ENCODE measurements at places on chromosomes 3 and 15.

DNA sequence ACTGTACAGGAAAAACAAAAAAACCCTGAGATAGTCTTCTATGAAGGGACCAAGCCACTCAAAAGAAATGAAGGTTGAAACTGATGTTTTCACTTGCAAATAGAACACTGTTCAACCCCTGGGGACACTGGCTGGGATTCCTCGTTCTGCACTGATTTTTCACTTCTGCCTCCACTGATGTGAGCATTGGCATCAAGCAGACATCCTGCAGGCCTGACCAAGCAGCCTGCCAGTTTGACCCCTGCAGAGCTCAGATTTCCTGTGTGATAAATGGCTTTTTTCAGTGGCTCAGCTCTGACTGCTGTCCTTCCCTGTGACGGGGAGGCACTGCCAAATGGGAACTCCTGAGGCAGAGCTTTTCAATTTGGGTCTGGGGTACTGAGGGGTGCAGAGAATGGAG is 50.0 kb downstream of the RASGRP1 start:
- DNase-seq = no peak

GRCh38 chr3:133361435-133361834 is 38.4 kb upstream of the BFSP2 start:
- DNase-seq = no peak

DNA sequence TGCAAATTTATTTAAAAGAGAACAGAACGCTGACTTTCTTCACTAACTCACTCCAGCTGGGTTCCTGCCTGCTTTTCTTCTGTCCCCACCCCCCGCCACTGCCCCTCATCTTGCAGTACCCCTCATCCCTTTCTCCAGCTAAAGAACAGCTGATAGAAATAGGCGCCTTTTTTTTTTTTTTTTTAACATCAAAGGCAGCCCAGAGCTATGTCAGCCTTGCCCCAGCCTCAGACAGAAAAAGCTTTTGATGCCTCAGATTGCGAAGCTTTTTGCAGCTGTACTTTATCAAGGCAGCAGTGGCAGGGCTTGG is 1.8 kb downstream of the CADPS start:
- DNase-seq = no peak

- DNase-seq = no peak
Observed at GRCh38 chr3:82196645-82197044, 435.2 kb upstream of the GBE1 start.

DNA sequence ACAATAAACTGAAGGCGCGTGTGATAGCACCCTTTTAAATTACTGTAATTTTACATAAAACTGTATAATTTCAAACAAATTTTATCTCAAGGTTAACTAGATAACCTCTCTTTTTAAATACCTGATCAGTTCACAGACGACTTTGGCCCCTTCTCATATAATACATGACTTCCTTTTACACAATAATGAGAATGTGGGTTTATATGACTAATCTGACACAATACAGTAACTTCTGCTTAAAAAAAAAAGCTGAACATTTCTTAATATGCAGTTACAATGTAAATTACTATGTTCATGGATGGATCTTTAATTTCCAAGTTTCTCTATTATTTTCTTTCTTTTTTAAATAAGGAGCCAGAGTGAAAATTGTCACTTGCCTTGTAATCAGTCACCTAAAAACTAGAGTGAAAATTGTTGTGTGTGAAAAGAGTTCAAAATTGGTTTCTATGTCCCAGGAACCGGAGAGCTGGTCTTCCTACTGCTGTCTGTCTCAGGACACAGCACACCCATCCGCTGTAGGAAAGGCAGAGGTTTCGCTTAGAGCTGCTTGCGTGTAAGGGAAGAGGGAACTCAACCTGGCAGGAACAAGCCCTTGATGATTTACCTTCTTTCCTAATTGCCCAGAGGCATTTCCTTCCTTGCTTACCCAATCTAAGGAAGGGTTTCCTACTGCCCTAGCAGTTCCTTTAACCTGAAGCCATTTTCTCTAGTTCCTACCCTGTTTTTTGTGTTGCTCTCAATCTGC is 33.3 kb downstream of the PLD1 start:
- DNase-seq = no peak

DNA sequence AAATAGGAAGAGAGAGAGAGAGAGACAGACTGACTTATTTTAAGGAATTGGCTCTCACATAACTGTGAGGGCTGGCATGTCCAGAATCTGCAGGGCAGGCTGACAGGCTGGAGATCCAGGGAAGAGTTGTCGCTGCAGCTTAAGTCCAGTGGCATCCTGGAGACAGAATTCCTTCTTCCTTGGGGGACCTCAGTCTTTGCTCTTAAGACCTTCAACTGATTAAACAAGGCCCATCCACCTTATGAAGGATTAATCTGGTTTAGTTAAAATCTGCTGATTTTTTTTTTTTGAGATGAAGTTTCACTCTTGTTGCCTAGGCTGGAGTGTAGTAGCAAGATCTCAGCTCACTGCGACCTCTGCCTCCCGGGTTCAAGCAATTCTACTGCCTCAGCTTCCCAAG is 128.0 kb upstream of the ALDH1A3 start:
- DNase-seq = no peak

GRCh38 chr3:43998836-43999727 is 242.6 kb upstream of the TOPAZ1 start:
- no peak for DNase-seq

GRCh38 chr3:152828075-152828840 is 6.7 kb upstream of the P2RY1 start:
- no peak for DNase-seq

- no peak for DNase-seq
Observed at GRCh38 chr3:180246688-180247195, 210.0 kb upstream of the PEX5L start.

DNA sequence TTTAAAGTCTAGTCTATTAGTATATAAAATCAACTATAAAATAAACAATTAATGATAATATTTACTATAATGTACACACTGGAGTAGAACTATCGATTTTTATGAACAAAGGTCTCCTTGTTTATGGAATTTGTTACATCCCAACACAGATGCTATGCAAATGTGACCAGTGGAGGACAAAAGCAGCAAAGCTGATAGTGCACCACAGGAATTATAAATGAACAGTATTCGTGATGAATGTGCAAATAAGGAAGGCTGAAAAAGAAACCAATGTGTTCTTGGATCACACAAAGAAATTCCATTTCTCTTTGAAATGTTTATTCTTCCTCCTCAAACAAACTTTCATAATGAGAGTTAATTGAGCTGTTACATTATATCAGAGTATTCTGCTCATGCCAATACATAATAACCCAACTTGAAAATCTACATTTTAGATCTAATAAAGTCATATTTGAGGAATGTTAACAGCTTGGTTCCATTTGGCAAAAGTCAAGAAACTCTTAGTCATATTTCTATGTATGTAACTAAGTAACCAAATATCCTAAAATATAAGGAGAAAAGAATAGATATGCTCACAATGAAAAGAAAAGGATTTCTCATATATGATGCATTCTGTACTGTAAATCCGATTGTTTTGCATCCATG is 79.3 kb downstream of the NEK10 start:
- DNase-seq = no peak

DNA sequence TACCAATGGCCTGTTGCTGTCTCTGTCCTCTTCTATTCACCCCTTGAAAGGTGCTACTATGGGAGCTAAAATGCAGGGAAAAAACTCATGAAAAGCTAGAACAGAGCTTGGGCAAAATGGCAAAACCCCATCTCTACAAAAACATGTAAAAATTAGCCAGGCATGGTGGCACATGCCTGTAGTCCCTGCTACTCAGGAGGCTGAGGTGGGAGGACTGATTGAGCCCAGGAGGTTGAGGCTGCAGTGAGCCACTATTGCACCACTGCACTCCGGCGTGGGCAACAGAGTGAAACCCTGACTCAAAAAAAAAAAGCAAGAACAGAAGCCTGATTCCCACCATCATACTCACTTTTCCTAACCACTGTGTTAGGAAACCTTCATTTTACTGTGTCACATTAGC is 1.9 kb downstream of the MAP4 start:
- no peak for DNase-seq

GRCh38 chr15:31483053-31483985 is 156.7 kb downstream of the KLF13 start:
- peak; percentile 28 for DNase-seq

DNA sequence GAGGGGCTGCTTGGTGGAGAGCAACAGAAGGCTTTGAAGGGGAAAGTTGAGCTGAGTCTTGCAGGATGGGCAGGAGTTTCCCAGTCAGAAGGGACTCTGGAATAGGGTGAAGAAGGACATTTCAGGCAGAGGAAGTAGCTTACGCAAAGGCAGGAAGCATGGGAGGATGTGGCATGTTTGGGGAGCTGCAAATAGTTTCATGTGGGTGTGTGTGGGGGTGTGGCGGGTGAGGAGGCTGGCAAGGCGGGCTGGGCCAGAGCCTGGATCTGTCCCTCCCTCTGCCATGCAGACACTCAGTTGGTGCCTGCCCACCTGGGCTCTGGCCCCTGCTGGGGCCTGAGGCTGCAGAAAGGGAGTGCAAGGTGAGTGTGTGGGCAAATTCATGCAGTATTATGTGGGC is 10.4 kb downstream of the TEX264 start:
- DNase-seq = peak; percentile 21

DNA sequence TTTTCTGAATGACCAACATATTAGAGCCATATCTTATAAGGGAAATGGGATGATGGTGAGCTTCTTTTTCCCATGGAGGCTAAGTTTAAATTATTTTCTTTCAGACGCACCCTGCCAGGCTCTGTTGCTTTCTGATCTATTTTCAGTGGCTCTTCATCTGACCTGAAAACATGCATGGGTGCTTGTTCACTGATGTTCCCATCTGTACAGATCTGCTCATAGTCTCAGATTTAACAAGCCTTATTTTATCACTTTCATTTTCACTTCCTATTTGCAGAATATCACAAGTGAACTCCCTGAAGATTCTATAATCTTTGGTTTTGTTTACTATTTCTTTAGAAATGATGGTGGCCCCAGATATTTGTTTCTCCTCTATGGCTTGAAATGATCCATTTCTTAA is 31.1 kb upstream of the SUCLG2 start:
- no peak for DNase-seq

DNA sequence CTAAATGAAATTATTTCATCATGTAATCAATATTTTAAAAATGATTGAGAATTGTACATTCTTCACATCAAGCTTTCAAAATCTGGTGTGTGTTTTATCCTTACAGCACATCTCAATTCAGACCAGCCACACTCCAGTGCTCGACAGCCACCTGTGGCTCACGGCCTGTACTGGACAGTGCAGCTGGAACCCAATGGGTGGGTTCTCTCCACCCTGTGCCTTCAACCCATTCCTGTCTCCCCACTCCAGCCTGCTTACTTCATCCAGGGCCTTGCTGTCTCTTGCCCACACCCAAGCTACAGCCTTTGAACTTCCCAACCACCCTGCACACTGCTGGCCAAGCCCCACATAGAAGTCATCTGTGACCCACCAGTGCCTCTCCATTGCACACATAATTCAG is 17.6 kb downstream of the CYP19A1 start:
- DNase-seq = no peak

DNA sequence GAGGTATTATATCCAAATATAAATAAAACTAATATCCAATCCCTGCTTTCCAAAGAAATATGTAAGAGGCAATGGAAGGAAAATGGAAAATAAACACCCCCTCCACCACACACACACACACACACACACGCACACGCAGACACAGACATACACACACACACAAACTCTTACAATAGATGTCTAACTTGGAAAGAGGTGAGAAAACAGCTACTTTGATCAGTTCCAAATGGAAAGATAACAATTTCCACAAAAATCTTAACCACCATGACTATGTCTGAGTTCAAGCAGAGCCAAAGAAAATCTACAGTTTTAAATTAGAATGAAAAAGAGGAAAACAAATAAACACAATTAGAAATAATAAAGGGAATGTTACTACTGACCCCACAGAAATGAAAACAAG is 285.3 kb upstream of the TGFBR2 start:
- DNase-seq = no peak

DNA sequence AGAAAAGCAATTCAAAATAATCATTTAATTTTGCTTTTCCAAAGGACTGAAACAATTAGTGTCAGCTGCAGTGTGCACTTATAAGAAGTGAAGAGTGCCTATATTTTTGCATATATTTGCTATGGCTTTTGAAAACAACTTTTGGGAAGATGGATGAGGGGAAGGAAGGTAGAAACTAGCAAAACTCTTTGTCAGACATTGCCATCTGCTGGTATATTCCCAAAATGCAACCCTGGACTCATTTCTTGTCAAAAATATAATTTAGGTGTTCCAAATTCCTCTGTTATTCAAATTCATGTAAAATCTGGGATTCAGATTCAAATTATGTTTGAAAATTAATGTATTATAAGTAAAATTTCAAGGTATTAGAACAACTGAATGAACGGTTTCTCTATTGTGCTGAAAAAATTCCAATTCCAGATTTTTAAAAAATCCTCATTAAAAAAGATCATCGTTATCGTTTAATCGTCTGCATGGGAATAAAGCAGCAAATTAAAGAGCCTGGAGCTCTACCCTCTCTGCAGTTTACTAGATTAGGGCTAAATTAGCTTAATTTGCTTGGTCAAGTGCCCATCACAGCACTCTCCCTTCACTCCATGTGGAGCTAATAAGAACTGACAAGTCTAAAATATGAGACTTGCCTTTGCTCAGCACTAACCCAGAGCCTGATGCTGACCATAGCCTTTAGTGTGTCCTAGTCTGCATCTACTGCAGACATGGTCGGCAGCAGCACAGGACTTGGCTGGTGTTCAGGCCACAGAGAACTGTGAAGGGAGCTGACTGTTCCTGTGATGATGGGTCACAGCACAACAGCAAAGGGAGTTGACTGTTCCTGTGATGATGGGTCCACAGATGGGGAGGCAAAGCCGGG is 67.9 kb upstream of the MITF start:
- no peak for DNase-seq

DNA sequence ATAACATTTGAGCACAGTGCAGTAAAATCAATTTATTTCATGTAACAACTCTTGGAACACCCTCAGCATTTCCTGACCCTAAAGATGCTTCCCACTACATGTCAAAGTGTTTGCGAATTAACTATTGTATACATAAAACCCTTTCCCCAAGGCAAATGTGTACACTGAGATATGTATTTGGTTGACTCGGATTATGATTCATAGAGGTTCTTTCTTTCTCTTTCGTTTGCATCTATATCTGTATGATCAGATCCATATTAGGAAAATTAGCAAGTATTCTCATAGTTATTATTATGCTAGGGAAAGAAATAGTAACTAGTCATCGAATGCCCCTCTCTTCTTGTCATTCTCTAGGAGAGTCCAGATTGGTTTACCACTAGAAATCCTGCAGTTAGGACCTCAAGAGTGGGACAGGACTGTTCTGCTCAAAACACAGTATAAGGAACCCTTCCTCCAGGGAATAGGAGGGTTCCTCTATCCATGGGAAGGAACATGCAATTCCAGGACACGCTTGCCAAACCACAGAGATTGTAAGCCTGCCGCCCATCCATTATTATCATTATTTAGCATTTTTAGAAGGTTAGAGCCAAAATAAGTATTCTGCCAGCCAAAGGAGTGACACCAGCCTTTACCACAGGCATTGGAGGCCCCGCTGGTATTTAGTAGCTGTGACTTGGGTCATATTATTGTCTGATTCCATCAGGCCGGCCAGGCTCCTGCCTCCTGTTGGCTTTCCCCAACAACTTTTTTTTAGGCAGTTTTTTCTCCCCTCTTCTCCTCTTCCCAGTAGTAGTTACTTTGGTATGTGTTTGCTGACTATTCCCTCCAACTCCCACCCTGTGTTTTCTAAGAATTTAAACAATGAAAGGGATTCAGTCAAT is 100.7 kb downstream of the GALK2 start:
- DNase-seq = no peak

All from activated T-helper 1 cell treated with anti-CD3 and anti-CD28 coated beads, Interleukin-2, amount 50 U/mL, for 16 hours (primary cell).